ENCODE measurements at places on chromosomes 1 and 21.

- no peak for DNase-seq
These were observed 75.0 kb downstream of the CLIC6 start for GRCh38 chr21:34743831-34744230.

DNA sequence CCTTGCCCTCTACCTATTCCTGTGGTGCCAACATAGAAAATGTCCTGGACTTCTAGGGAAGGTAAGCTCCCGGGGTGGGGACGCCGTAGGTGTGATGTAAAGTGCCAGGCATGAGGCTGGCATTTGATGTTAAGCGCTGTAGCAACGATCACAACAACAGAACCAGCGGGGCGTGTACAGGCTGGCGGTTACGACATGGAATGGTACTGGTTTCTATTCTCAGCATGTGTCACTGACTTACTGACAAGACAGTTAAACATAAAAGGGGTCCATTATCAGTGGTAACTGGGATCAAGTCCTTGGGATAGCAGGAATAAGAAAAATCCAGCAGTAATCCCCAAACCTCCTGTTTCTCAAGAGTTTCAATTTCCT lies 58.9 kb downstream of the TGFBR3 start:
- DNase-seq: no peak

GRCh38 chr1:168392958-168393549 lies 112.4 kb downstream of the TBX19 start:
- no peak for DNase-seq

GRCh38 chr1:94417728-94417977 lies 536 bp upstream of the ABCD3 start:
- DNase-seq: no peak

Measured in esophagus squamous epithelium (tissue), 5 donors.